ENCODE measurements at places on chromosomes 7 and 10. TPM values are rescaled to one million over a fixed set of nuclear protein-coding genes. Genes with fewer than 3 reads are reported as not detected.

- no peak overlapping the region for H3K27ac ChIP-seq
- no peaks in the 10 kb centered on the region for H3K27me3 ChIP-seq
- DNase-seq: peak; percentile 15
- H3K4me3 ChIP-seq: no peak overlapping the region
- no peaks in the 10 kb centered on the region for H3K4me1 ChIP-seq
Observed at GRCh38 chr7:129343099-129343700, 91.0 kb upstream of the STRIP2 start.

GRCh38 chr10:83995738-83996331 lies 143.5 kb upstream of the GHITM start:
- no peaks in the 10 kb centered on the region for H3K27me3 ChIP-seq
- no peaks in the 10 kb centered on the region for H3K4me1 ChIP-seq
- H3K4me3 ChIP-seq: no peak overlapping the region
- no peak overlapping the region for H3K27ac ChIP-seq

DNA sequence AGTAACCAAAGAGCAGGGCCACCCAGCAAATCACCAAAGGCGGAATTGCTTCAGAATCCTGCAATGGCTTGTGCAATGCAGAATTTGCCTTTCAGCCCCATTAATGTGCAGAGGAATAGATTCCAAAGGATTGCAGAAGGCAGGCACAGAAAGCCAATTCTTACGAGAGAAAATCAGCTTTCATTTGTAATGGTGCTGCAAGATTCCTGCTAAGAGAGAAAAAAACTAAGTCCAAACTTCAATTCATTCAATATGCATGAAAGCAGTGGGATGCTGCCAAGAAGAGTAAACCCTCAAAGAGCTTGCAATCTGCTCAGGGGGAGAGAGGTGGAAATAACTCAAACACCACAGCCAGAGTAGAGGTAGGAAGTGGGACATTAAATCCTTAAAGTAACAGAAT lies 70.4 kb downstream of the ENO4 start:
- H3K27ac ChIP-seq: no peak overlapping the region
- H3K4me1 ChIP-seq: peaks cover under 1% of the 10 kb centered on the region
- no peak for DNase-seq
- H3K27me3 ChIP-seq: no peaks in the 10 kb centered on the region

DNA sequence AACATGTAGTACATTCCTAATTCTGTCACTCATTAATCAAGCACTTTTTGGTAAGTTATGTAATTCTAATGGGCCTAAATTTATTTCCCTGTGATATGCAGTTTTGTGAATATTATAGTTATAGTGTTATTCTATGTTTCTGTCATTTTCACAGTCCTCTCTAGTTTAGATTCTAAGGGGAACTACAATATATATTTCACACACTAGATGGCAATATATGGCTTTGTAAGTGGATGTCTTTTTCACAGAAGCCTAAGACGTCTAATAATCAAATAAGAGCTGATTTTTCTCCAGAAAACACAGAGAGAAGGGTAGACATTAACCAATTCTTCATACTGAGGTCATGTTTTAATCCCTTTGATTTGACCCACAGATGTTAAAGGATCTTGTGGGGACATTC lies 18.0 kb downstream of the RNLS start:
- no peak overlapping the region for H3K4me3 ChIP-seq
- H3K27me3 ChIP-seq: no peaks in the 10 kb centered on the region
- no peak overlapping the region for H3K27ac ChIP-seq
- DNase-seq: no peak
- no peaks in the 10 kb centered on the region for H3K36me3 ChIP-seq

DNA sequence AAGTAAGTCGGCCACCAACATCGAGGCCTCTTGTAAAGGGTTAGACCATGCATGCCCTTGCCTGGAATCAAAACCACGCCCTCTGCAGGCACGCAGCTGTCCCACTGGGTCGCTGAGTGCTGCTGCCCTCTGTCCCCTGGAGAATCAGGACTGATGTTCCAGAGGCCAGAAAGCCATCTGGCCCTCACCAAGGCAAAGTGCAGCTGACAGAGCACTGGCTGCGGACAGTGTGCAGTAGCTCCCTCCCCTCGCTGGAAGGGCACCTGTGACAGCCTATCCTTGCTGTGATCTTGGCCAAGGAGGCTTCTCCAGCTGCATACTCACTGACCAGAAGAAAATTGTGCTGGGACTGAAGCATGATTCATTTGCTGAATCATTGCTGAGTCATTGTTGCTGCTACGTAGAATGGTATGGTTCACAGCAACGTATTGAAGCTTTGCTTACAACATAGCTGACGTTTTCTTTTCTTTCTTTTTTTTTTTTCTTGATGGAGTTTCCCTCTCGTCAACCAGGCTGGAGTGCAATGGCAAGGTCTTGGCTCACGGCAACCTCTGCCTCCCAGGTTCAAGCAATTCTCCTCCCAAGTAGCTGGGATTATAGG lies 30.4 kb downstream of the DDC start:
- no peaks in the 10 kb centered on the region for H3K27me3 ChIP-seq
- no peak overlapping the region for H3K4me3 ChIP-seq
- peak; percentile 60 for DNase-seq
- no peaks in the 10 kb centered on the region for H3K36me3 ChIP-seq
- peaks cover 5% of the 10 kb centered on the region for H3K4me1 ChIP-seq

GRCh38 chr10:76303682-76304316 lies 872.4 kb downstream of the LRMDA start:
- no peaks in the 10 kb centered on the region for H3K36me3 ChIP-seq
- no peaks in the 10 kb centered on the region for H3K27me3 ChIP-seq
- H3K4me3 ChIP-seq: no peak overlapping the region
- peak; percentile 16 for DNase-seq
- peaks cover 29% of the 10 kb centered on the region for H3K4me1 ChIP-seq

DNA sequence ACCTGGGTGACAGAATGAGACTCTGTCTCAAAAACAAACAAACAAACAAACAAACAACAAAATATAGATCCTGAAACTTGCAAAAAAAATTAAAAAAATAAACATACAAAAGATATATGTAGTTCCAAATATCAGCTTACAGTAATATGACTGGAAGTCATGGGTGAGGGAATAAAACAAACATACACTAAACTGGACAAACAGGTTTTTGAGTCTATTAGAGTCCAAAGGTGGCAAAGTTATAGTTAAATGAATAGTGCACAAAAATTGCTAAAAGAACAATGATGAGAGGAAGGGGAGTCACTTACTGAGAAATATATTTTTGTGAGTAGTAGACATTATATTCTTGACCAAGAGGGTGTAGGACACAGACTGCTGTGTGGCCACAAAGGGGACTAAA lies 16.7 kb upstream of the RSBN1L start:
- no peak for DNase-seq
- peaks cover 5% of the 10 kb centered on the region for H3K36me3 ChIP-seq
- no peak overlapping the region for H3K27ac ChIP-seq
- H3K4me1 ChIP-seq: peaks cover 2% of the 10 kb centered on the region
- no peaks in the 10 kb centered on the region for H3K27me3 ChIP-seq

- no peaks in the 10 kb centered on the region for H3K27me3 ChIP-seq
- H3K4me3 ChIP-seq: no peak overlapping the region
- H3K36me3 ChIP-seq: no peaks in the 10 kb centered on the region
- no peak overlapping the region for H3K27ac ChIP-seq
- H3K4me1 ChIP-seq: no peaks in the 10 kb centered on the region
Observed at GRCh38 chr10:126969310-126969709, 64.1 kb downstream of the DOCK1 start.

DNA sequence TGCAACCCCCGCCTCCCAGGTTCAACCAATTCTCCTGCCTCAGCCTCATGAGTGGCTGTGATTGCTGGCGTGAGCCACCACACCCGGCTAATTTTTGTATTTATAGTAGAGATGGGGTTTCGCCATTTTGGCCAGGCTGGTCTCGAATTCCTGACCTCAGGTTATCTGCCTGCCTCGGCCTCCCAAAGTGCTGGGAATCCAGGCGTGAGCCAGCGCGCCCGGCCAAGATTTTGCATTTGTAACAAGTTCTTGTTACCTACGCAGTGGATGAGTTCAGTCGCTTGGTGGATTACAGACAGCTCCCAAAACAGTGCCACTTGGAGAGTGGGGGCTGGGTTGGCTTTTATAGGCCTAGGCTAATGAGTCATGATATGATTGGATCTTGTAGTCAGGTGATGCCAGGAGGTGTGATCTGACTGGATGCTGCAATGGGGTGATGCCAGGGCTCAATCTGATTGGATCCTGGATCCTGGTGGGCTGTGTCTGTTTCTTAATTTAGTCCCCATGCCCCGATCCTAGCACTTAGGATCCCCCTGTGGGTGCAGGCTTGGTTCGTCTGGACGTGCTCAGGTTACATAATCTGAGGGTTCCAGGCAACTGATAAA lies 20.3 kb downstream of the SBDS start:
- H3K27ac ChIP-seq: no peak overlapping the region
- no peaks in the 10 kb centered on the region for H3K36me3 ChIP-seq
- H3K4me1 ChIP-seq: no peaks in the 10 kb centered on the region
- no peak overlapping the region for H3K4me3 ChIP-seq
- no peaks in the 10 kb centered on the region for H3K27me3 ChIP-seq
- no peak for DNase-seq

- H3K27ac ChIP-seq: no peak overlapping the region
- H3K4me3 ChIP-seq: no peak overlapping the region
- H3K27me3 ChIP-seq: no peaks in the 10 kb centered on the region
- DNase-seq: peak; percentile 52
- peaks cover 27% of the 10 kb centered on the region for H3K4me1 ChIP-seq
Observed at GRCh38 chr7:143305423-143306070, 10.4 kb upstream of the CLCN1 start.

DNA sequence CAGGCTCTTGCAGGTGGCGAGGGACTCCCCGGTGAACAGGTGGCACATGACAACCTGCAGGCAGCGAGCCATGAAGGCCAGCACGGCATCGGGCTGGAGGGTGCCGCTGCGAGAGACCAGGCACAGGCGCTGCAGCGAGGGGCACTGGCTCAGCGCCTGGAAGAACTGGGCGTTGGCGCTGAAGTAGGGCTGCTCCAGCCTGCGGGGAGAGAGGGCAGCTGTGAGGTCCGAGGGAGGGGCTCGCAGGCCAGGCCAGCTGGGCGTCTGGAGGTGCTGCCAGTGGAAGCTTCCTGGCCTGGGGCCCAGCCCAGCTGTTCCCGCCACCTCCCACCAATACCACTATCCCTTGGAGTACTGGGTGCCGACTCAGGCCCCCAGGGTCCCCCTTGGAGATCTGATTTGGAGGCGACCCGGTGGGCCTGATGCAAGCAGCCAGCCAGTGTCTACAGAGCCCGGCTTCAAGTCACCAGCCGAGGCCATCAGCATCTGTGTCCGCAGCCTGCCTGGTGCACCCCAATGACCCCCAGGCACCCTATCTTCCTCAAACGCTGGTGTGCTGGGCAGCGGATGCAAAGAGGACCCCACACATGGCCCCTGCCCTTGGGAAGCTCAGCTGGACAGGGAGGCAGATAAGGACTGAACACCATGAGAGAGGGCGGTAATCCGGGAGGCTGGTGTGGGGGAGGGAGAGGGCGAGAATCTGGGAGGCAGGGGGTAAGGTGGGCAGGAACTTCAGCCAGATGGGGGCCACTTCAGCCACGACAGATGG lies 67.8 kb upstream of the TNRC18 start:
- H3K4me3 ChIP-seq: peak overlapping the region; percentile 29
- H3K36me3 ChIP-seq: peaks cover 11% of the 10 kb centered on the region
- no peaks in the 10 kb centered on the region for H3K27me3 ChIP-seq
- H3K4me1 ChIP-seq: peaks cover 29% of the 10 kb centered on the region
- DNase-seq: no peak

DNA sequence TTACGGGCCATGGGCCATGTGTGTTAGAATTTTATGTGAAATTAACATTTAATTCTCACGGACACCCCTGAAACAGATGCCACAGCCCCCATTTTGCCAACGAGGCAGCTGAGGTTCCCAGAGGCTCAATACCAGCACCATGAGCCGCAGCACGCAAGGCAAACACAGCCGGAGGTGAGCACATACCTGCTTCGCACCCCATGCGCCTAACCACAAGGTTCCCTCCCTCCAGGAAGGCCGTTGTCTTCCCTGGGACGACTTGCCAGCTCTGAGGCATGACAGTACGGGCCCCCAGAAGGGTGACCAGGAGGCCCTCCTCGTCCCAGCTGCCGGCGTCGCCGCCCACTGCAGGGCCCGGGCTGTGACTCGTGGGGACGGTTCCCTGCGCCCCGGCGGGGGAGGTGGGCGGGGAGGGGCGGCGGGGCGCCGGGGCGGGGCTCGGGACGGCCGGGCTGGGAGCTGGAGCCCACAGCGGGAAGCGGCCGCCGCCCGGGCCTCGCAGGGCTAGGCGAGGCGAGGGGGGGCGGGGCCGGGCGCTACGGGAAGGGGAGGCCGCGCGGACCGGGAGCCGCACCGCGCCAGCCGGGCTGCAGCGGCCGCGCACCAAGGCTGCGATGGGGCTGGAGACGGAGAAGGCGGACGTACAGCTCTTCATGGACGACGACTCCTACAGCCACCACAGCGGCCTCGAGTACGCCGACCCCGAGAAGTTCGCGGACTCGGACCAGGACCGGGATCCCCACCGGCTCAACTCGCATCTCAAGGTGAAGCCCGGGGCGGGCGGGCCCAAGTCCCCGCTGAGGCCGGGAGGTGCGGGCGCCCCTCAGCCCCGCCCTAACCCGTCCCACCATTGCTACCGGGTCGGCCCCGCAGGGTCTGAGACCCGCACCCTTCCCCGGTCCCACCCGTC lies at the start of gene CAV2:
CAV2 (plus strand) TSS at position 571 of the 910 bp plus-strand sequence; CDS start at position 615, 44 bp downstream.
- H3K27me3 ChIP-seq: peaks cover 60% of the 10 kb centered on the region
- peak within 1 kb of the TSS; percentile 13 for H3K4me3 ChIP-seq
- H3K4me1 ChIP-seq: peaks cover 12% of the 10 kb centered on the region
- DNase-seq: no peak
- no peak within 1 kb of the TSS for H3K27ac ChIP-seq

DNA sequence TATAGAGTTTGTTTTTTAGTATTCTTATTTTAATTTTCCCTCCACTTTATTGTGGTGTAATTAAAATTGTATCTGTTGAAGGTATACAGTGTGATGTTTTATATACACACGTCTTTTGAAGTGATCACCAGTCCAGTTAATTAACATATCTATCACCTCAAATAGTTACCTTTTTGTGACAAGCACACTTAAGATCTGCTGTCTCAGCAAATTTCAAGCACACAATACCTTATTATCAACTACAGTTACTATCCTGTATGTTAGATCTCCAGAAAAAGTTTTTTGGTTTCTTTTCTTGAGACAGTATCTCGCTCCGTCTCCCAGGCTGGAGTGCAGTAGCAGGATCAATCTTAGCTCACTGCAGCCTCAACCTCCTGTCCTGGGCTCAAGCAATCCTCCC lies 8.7 kb downstream of the WIPI2 start:
- peaks cover 47% of the 10 kb centered on the region for H3K36me3 ChIP-seq
- no peaks in the 10 kb centered on the region for H3K4me1 ChIP-seq
- H3K27ac ChIP-seq: no peak overlapping the region
- no peaks in the 10 kb centered on the region for H3K27me3 ChIP-seq
- H3K4me3 ChIP-seq: no peak overlapping the region

GRCh38 chr10:37712489-37713131 lies 144.8 kb downstream of the ZNF248 start:
- no peak for DNase-seq
- H3K4me1 ChIP-seq: no peaks in the 10 kb centered on the region

Gene TDRD1
- polyA plus RNA-seq: not detected

Gene FFAR4
- polyA plus RNA-seq: 1.1 TPM

Gene PILRB
- polyA plus RNA-seq: 2.2 TPM

Gene CPED1
- polyA plus RNA-seq: 30.0 TPM

Gene HSPA14
- polyA plus RNA-seq: 15.4 TPM

Gene HNRNPA2B1
- polyA plus RNA-seq: 391 TPM

Gene LOXL4
- not detected for polyA plus RNA-seq

Gene FAM25A
- polyA plus RNA-seq: not detected

Gene FBXO24
- polyA plus RNA-seq: 1.2 TPM

Measured in CD14-positive monocyte (primary cell).